ENCODE measurements at places on chromosomes 2 and 18. TPM values are rescaled to one million over a fixed set of nuclear protein-coding genes. Genes with fewer than 3 reads are reported as not detected.

The SLC23A3 gene
- total RNA-seq: 0.60 TPM

The MAT2A gene
- total RNA-seq: 103 TPM

The UGT1A3 gene
- not detected for total RNA-seq

The LPIN2 gene
- total RNA-seq: 23.9 TPM

The INPP5D gene
- 17.5 TPM for total RNA-seq

The TGFA gene
- total RNA-seq: 4.7 TPM

The CCDC150 gene
- total RNA-seq: 5.6 TPM

The NFE2L2 gene
- 43.5 TPM for total RNA-seq

The PROKR1 gene
- not detected for total RNA-seq

The LOXL3 gene
- 0.94 TPM for total RNA-seq

The C18orf32 gene
- 30.2 TPM for total RNA-seq

The CYP20A1 gene
- total RNA-seq: 16.9 TPM

The NTSR2 gene
- not detected for total RNA-seq

The FAM237A gene
- total RNA-seq: not detected

The ATG16L1 gene
- total RNA-seq: 24.0 TPM

The CD8B gene
- not detected for total RNA-seq

All from mammary microvascular endothelial cell (primary cell).